SW 1271 (cell line): ENCODE measurements at places on chromosomes 4 and X.

GRCh38 chr4:26151615-26152014, 169.2 kb upstream of the RBPJ start:
- DNase-seq = no peak

GRCh38 chrX:2650865-2651264, 40.2 kb upstream of the CD99 start:
- DNase-seq = no peak

GRCh38 chr4:167000141-167000852, 234.0 kb downstream of the SPOCK3 start:
- no peak for DNase-seq

DNA sequence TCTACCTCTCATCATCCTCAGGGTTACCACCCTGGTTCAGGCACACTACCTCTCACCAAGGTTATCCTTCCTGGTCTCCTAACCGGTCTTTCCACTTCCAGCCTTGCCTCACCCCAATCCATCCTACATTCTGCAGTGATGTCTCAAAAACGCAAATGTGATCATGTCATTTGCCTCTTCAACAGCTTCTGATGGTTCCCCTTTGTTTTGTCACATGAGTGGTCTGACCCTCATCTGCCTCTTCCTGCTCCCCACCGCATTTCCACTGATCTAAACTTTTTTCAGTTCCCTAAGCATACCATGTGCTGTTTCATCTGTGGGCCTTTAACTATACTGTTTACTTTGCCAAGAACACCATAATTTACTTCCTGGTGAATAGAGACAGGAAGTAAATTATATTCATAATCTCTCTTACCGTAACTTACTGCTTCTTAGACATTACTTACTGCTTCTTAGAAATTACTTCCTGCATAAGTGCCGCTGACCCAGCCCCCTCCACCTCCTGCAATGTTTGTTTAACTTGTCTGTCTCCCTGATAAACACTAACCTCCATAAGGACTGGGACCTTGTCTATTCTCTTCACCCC, 27.1 kb upstream of the NSUN7 start:
- DNase-seq = no peak

DNA sequence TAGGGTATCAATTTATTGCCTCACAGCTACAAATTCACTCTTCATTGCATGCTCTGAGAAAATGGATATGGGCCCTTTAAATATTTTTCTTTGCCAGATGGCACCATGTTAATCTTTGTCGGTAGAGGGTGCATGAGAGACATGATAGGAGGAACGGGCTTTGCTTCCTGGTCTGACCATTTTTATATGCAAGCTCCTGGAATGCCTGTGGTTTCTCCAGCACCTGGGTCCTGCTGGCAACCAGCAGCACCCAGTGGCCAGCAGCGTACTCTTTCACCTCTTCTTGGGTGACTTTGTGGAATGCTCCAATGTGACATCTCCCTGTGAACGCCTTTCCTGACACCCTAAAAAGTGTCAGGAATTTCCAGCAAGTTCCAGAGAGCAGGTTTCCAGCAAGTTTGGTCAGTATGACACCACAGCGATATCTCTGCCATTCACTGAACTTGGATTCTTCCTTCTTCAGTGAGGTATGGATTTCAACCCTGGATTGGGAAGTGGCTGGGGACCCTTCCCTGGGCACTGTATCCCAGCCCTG, 140.3 kb upstream of the PGRMC2 start:
- DNase-seq = peak; percentile 81

DNA sequence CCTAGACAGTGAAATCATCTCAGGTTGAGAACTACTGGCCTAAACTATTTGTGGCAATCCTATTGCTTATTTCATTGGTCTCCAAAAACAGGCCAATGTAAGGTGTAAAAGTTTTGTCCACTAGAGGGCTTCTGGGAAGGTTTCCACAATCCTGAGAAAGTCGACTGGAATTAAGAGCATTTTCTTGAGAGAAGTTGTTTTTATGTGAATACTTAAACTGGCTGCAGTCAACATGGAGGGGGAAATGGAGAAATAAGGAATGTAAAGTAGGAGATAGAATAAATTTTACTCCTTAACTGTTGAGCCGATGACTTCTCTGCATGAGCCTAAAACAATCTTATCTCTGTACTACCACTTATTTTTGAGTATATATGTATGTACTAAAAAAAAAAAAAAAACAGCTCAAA, 11.0 kb upstream of the EIF4E start:
- DNase-seq = peak; percentile 8

DNA sequence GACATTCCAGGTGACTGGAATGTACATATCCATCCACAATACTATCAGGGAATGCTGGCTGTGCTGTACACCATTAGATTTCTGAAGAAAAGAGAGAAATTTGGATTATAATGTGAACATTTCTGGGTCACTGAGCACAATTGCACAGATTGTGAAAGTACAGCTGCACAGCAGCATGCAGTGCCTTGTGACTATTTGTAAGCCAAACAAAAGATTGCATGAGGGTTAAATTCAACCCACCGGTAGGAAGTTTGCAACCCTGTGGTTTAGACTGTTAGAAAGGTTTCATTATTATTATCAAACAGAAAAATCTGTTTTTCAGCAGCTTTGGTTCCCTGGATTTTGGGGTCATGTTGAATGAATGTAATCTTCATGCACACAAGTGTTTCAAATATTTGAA, 24.5 kb downstream of the DDIT4L start:
- no peak for DNase-seq

DNA sequence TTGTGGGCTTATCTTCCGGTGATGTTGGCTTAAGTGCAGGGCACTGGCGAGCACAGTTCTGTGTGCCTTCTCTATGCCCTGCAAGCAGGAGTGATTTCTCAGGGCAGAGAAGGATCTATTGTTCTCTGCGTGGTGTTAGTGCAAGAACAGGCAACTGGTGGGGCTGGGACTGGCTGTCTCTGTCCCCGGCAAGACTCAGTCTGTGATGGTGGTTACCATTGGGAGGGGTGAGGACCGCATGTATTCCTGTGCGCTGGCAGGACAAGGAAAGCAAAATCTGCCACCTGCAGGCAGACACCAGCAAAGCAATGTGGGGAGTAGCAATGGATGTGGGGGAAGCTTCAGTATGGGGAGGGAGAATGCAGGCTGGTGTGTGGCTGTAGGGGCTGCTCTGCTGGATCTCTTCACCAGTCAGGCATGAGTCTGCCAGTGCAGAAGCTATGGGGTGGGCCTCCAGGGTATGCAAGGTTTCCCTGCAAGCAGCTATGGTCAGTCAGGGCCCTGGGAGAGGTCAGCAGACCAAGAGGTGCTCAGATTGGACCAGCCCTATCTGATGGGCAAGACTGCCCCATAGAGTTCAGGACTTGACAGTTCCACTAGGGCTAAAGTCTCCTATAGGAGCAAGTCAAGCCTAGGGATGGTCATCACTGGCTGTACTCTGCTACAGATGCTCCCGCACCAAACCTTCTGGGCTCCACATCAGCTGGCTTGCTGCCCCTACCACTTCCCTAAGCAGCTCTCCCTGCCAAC, 16.8 kb downstream of the PF4 start:
- DNase-seq = no peak

DNA sequence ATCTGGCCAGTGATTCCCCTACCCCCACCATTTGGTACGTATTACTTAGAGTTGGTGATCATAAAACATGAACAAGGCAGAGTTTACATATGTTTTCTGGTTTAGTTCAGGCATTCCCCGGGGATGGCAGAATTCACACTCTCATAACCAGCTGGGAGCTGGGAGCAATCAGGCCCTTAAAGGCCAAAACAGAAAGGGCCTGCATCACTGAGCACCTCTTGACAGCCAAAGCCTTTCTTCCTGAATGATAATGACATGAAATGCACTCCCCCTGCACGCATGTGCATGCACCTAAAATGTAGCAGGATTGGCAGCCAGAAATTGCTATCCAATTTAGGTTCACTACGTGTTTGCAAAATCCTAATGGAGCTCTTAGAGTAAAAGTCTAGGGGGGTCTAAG, 235.4 kb downstream of the GPC3 start:
- DNase-seq = no peak

GRCh38 chr4:108361446-108361820, 192.7 kb upstream of the LEF1 start:
- no peak for DNase-seq

DNA sequence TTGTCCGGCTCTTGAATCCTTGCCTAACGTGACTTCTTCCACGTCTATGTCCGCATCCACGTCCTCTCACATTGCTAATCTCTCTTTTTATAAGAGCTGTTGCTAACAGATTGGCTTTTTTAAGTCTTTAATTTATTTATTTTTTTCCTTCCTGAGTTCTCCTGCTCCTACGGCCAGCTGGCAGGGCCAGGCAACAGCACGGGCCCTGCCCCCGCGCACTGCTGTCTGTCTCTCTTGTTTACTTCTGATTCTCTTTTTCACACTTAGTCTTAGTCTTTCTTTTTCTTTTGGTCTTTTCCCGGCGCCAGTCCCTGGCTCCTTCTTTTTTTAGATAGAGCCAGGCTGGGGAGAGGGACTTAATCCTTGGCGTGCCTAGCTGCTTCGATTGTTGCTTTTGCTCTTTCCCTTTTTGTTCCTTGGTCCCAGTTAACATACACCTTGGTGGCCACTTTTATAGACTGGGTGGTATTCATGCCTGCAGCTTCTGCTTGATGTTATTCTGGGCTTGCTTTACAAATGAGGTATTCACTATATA, 53.2 kb upstream of the RBMX start:
- DNase-seq = no peak

- DNase-seq = peak; percentile 5
Measured at GRCh38 chrX:23633834-23634580, 33.3 kb upstream of the PRDX4 start.

DNA sequence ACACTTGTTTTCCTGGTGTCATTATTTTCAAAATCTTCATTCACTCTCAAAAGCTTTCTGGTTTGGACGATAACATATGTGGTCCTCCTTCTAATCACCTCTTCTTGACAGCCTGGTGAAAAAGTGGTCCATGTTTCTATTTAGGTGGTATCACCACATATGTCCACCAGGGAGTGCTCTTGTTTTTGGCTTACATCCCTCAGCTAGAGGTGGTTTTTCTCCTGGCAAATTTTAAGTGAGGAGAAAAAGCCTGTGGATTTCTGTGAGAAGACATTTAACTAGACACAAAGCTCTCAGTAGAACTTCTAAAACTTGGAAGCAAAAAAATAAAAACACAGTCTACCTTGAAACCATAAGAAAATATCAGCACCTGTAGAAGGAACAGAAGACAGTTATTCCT, 58.0 kb upstream of the FRMPD4 start:
- DNase-seq = no peak

GRCh38 chr4:8708401-8709021, 115.9 kb downstream of the CPZ start:
- no peak for DNase-seq

- DNase-seq = no peak
Measured at GRCh38 chr4:138677748-138678147, 337.8 kb upstream of the NOCT start.

GRCh38 chr4:81445196-81445595, 26.5 kb downstream of the RASGEF1B start:
- DNase-seq = no peak

- DNase-seq = no peak
Measured at GRCh38 chr4:128363966-128364365, 76.4 kb upstream of the PGRMC2 start.

GRCh38 chr4:125091-125771, 930 bp downstream of the ZNF718 start:
- peak; percentile 61 for DNase-seq

DNA sequence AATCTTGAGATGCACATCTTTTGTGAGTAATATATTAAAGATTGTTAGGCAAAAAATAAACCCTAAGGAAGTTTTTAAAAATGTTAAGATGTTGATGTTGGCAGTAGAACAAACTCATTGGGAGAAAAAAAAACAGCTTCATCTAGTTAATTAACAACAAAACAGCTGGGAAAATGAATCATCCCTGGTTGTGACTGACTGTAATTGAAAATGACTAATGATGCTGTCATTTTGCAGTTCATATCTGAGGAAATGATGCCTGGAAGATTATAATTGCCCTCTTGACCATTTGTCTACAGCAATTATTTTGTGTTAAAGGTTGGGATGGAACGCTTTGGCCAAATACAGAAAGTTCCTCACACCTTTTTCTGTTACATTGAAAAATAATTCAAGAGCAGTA, 760.4 kb upstream of the FTHL17 start:
- DNase-seq = no peak

GRCh38 chr4:188955066-188955465, 815.8 kb downstream of the TRIML1 start:
- DNase-seq = no peak

- DNase-seq = no peak
Measured at GRCh38 chr4:40874331-40874730, 124.6 kb downstream of the NSUN7 start.

DNA sequence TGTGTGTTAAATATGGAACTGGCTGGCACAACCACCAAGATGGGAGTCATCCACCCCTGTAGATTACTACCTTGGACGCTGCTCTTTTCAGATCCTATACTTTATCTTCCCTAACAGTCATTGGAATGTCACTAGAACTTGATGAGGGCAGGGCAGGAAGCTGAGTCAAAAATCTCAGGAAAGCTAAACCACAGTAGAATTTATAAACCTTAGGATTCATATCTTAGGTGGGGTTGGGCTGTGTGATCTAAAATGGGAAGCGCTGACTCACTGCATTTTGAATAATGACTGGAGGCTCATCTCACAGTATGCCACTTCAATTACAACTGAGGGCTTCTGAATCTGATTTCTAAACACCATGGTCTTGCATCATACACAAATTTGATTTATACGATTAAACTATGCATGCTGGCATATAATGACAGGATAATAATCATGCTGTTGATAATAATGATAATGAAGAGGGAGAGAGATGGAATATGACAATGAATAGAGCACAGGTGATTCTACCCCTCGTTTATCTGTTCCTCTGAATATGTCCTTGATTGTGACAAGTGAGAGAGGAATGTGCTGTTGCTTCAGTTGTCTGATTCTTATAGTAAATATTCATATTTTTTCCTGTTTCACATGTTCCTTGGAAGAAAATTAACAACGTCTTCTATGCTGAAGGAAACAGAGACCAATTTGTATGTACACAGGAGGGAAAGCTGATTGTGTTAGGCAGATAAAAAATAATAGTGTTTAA, 270.3 kb upstream of the HS3ST1 start:
- peak; percentile 91 for DNase-seq

GRCh38 chr4:85717351-85717750, 242.4 kb downstream of the ARHGAP24 start:
- no peak for DNase-seq

DNA sequence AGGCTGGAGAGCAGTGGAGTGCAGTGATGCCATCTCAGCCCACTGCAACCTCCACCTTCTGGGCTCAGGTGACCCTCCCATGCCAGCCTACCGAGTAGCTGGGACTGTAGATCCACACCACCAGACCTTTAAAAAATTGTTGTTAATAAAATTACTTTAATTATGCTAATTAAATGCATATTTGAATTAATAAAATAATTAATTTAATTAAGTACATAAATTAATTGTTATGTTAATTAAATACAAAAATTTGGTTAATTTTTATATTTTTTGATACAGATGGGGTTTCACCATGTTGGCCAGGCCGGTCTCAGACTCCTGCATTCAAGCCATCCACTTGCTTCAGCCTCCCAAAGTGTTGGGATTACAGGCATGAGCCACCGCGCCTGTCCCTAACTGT, 12.6 kb upstream of the RAPGEF2 start:
- DNase-seq = no peak

- peak; percentile 0 for DNase-seq
Measured at GRCh38 chr4:111806331-111806730, 338.9 kb upstream of the FAM241A start.
